ENCODE measurements at places on chromosomes 5 and 9.
A peak's percentile ranks its signal among the peaks of the same experiment; 100 is the strongest.

DNA sequence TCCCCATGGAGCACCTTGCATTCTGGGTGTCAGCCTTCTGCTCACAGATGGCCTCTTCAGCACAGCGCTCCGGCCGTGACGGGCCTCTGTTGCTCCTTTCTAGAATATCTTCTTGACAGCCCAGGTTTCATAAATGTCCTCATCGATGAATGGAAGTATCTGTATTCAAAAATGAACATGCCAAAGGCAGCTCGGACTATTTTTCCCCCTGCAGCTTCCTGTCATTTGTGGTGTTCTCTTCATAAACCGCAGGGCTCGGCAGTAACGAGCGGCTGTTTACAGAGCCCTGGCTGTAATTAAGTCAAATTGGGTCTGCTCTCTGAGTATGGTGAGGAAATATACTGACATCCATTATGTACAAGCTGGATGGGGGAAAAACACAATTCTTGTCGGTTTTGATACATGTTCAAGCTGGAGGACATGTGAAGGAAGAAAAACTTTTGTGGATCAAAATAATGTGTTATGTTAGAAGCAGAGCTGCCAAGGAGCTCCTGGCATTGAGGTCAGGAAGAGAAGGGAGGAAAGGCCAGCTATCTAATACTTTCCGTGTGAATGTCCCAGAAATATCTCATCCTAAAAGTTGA, 154.1 kb upstream of the CD180 start:
- DNase-seq = no peak

- DNase-seq = no peak
Measured at GRCh38 chr5:164355267-164355830, 849.9 kb downstream of the MAT2B start.

GRCh38 chr5:74412066-74412465, 228.5 kb downstream of the ENC1 start:
- no peak for DNase-seq

GRCh38 chr5:100905259-100905914, 2.3 kb upstream of the ST8SIA4 start:
- no peak for DNase-seq

- DNase-seq = no peak
Measured at GRCh38 chr5:55411876-55412275, 104.1 kb downstream of the MTREX start.

DNA sequence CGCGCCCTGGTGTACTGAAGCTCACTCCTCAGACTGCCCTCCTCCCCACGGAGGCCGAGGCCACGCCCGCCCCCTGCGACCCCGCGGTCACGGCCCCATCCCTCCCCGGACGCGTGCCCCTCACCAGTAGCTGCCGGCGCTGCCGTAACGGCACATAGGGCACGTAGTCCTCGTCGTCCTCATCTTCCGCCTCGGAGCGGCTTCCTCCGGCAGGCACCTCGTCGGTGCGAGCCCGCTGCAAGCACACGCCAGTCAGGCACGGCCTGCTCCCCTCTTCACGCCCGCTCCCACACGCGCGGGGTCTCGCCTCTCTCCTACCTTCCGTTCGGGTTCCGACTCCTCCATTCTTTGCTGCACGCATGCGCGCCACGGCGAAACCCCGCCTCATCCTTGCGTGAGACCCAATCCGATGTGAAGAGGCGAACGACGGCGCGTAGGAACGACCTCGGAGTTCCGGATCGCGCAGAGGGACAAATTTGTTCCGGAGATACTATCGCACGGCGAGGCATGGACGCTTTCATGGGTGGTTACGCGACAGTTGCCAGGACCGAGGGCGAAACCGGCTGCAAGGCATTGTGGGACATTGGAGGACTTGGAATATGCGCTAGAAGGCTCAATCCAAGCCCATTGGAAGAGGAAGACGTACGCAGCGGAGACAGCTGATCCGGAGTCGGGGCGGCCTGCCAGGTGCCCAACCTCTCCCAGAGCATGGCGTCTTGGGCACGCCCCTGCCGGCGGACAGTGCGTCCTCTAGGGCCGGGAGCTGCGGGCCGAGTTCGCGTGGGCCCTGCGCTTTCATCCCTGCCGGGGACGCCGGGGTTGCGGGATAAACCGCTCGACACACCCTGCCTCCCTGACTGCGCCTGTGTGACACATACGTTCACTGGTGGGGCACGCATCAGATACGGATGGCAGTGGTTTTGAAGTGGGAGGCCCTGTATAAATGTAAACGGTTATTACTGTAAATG, at the start of gene DDX41:
Gene DDX41, minus strand, starts transcription at position 361 of the 968 bp plus-strand sequence. Its CDS starts 16 bp downstream, at position 345.
- peak; percentile 91 for DNase-seq

DNA sequence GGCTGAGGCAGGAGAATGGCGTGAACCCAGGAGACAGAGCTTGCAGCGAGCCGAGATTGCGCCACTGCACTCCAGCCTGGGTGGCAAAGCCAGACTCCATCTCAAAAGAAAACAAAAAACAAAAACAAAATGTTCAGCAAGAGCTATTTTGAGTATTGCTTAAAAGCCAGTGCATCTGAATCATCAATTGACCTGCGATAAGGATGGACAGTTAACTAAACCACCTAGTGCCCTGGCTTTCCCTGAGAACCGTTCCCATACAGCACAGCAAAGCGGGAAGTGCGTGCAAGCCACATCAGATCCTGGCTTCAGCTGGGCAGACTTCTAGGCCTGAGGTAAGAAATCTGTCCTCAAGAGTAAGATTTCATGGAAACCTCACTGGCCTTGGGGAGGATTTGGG, 2.7 kb downstream of the DYNC2I2 start:
- DNase-seq = no peak
